Tibial artery (tissue), 4 donors: ENCODE measurements at places on chromosomes 11 and 22.

- DNase-seq, result no peak
Observed at GRCh38 chr11:66426314-66426713, 5.5 kb downstream of the NPAS4 start.

DNA sequence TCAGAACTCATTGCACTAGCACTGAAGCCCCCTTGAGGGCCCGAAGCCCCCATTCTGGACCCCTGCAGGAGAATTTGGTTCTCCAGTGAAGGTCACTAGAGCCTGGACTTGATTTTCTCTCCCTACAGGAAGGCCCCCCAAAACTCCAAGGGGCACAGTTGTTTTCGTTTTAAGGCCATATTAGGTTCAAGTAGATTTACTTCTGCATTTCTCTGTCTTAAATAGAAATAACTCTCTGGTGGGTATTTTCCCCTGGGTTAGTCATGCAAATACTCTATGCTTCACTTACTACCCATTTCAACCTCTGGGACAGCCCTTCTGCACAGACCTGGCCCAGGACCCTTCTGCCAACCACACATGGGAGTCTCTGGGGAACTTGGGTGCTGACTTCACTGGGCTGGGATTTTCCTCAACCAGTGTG is 41.6 kb downstream of the WEE1 start:
- DNase-seq, result no peak

GRCh38 chr11:33723238-33723881 is 12.9 kb downstream of the CD59 start:
- DNase-seq, result no peak

- DNase-seq, result no peak
Observed at GRCh38 chr22:50148991-50149721, 21.4 kb upstream of the PANX2 start.

DNA sequence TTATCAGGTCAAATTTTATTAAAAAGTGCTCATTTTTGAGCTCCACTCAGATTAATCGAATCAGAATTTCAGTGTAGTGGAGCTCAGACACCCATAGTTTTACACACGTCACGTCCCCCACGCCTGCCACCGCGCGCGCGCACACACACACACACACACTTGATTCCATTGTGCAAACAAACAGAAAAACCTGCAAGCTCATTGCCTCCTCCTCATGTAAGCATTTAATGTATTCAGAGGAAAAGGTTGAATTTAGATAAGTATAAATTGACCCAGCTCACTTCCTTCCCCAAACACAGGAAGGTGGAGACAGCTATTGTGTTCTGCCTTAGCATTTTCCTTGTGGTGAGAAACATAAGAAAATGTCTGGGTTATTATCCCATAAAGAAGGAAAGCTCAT is 336.7 kb downstream of the LUZP2 start:
- no peak for DNase-seq

- no peak for DNase-seq
Observed at GRCh38 chr11:18352581-18352980, 30.2 kb downstream of the GTF2H1 start.

GRCh38 chr11:13135385-13136271 is 126.5 kb downstream of the RASSF10 start:
- no peak for DNase-seq

DNA sequence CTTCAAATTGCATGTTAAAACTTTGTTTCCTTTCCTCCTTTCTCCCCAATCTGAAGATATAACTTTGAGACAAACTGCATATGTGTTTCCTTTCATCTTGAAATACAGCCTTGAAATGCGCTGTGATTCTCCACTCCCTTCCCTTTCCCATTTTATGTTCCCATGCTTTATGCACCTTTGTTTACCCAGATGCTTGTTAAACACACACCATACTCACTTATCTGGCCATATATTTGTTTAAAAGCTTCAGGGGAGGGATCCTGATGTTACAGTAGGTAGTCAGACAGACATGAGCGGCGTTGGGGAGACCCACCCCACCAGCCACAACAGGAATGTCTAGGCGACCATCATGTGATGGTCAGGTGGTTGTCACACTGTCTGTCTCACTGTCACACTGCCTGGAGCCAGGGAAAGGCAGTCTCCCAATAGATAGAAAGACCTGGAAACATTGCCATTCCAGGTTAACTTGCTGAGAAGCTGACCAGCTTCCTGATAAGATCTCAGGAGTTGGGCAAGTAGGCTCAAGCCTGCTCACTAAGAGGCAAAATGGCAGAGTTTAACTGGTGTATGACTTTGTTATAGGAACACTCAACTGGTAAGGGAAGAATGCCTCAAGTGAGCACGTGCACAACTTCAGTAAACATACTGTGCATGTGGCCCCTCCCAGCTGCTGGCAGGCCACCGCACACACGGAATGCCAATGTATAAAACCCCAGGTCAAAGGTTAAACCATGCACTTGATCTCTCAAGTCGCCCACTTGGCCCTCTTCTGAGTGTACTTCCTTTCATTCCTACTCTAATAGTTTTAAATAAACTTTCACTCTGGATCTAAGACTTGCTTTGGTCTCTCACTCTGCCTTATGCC is 23.5 kb upstream of the MSANTD2 start:
- DNase-seq, result no peak

DNA sequence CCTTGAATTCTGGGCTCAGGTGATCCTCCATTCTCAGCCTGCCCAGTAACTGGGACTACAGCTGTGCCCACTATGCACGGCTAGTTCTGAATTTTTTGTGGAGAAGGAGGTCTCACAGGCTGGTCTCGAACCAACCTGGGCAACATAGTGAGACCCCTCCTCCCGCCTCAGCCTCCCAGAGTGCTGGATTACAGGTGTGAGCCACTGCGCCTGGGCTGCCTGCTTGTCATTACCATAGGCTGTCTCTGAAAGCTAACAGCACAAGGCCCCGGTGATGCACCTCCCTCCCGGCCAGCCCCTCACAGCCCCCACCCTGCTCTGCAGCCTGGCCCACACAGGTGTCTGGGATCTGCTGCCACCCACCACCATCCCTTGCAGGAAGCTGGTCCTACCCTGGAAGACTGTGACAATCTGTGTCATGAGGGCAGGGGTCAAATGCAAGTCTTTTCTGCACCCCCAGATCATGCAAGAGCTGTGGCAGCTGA is 82.4 kb downstream of the DGCR2 start:
- DNase-seq, result no peak

DNA sequence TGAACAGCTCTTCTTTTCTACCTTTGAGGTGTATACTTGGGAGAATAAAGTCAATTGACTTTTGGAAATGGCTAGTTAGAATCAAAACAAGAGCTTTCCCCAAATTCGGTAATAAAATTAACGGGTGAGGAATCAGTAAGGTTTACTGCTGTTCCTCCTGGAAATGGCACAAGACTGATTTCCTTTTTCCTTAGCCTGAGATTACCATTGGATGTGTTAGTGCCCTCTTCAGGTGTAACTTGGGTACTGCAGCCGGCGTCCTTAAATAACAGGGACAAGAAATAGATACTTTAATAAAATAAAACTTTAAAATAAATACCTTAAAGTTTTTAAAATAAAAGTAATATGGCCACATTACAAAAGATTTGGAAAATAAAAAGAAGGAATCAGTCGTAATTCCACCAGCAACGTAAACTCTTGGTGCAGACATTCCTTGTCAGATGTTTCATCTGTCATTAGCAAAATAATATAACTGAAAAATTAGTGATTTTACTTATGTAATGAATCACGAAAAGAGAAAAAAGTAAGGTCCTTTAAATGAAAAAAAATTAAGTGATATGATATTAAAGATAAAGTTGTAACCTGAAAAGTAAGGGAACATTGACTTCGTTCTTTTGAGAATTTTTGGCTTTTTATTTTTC is 29.7 kb downstream of the ZFTA start:
- DNase-seq, result peak; percentile 76

GRCh38 chr11:128453444-128454336 is 133.7 kb downstream of the ETS1 start:
- peak; percentile 73 for DNase-seq

DNA sequence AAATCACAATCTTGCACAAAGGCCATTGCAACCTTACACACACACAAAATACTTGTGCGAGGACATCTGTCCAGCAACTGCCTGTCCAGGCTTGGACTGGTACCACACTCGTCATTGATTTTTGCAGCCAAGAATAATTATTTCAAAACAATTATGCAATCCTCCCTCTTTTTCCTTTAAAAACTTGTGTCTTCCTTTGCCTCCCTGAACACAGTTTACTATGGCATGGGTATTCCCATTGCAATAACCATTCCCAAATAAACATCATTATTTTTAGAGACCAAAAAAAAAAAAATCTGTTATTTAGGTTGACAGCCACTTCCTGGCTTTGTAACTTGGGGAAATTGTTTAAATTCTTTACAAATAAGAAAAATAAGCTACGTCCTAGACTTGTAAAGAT is 54.0 kb downstream of the C11orf91 start:
- no peak for DNase-seq

DNA sequence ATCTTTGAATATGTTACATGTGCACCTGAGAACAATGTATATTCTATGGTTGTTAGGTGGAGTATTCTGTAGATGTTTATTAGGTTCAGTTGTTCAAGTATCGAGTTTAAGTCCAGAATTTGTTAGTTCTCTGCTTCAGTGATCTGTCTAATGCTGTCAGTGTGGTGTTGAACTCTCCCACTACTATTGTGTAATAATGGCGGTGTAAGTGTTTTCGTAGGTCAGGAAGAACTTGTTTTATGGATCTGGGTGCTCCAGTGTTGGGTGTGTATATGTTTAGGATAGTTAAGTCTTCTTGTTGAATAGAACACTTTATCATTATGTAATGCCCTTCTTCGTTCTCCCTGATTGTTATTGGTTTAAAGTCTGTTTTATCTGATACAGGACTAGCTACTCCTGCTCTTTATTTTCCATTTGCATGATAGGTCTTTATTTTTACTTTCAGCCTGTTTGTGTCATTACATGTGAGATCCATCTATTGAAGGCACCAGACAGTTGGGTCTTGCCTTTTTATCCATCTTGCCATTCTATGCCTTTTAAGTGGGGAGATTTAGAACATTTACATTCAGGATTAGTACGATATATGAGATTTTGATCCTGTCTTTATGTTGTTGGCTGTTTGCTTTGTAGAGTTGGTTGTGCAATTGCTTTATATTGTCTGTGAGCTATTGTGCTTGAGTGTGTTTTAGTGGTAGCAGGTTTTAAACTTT is 121.6 kb downstream of the DDX10 start:
- DNase-seq, result no peak

GRCh38 chr11:100354736-100355135 is 332.4 kb upstream of the ARHGAP42 start:
- no peak for DNase-seq

GRCh38 chr11:134664447-134665187 is 252.6 kb upstream of the B3GAT1 start:
- peak; percentile 47 for DNase-seq

- no peak for DNase-seq
Observed at GRCh38 chr11:47509077-47509536, 43.8 kb downstream of the CELF1 start.

- peak; percentile 5 for DNase-seq
Observed at GRCh38 chr22:44396021-44396726, 83.4 kb upstream of the SHISAL1 start.

- no peak for DNase-seq
Observed at GRCh38 chr11:57205041-57205641, 23.4 kb downstream of the LRRC55 start.

DNA sequence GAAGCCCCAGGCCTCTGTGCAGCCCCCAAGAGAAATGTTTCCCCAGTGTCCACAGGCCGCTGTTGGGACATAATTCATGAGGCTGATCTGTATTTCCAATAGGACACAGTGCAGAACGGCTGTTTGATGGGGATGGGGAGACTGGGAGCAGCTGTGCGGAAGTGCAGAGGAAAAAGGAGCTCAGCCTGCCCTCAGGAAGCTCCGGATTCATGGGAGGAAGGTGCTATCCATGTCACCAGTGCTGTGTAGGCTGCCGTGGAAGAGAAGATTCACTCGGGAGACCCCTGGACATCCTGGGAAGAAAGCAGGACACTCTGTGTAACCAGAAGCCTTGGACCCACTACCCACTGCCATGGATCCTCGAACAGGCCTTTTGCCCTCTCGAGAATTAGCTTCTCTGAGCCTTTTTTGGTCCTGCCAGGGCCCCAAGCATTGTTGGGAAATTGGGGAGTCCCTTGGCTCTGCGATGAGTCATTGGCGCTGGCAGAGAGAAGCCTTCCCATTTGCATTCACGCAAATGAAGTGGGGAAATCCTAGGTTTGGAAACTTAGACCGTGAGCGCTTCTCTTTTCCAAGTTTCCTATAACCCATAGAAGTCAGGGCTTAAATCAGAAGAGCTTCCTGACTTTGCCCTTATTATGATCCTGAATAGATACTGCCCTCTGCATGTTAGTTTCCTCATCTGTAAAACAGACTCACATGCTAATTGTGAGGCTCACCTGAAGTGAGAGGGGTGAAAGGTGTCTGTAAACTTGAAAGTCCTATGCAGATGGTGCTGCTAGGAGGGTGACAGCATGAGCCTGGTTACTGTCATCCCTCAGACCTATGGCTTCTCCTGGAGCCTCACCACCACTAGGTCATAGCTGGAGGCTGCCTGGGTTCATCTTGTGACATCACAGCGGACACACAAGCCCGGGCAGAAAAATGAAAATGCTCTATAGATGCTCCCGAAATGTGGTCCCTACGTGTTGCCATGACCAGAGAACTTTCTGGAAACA is 229.2 kb upstream of the B3GAT1 start:
- peak; percentile 52 for DNase-seq

DNA sequence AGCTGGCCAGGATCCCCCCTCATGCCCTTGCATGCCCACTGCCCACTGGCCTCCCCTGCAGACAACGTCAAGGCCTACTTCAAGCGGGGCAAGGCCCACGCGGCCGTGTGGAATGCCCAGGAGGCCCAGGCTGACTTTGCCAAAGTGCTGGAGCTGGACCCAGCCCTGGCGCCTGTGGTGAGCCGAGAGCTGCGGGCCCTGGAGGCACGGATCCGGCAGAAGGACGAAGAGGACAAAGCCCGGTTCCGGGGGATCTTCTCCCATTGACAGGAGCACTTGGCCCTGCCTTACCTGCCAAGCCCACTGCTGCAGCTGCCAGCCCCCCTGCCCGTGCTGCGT is 7.9 kb downstream of the AIP start:
- no peak for DNase-seq

DNA sequence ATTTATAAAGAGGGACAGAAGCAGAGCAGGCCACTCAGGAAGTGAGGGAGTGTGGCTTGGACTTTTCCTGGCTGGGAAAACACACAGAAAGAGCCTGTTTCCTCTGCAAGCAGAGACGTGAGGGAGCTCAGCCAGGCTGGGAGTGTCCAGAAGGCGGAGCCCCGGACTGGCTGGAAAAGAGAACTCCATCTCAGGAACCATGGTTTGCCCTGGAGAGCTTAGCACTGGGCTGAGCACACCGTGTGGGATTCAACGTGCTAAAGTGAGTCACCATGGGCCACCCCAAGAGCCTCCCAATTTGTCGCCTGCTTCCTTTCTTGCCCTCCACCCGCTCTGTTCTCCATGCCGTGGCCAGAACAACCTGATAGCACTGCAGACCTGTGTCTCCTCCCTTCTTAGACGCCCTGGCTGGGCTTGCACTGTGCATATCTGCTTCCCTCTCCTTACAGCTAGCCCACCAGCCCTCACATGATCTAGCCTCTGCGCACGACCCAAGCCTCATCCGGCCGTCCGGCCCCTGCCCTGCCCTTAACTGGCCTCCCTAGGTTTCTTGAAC is 51.8 kb downstream of the GALNT18 start:
- DNase-seq, result peak; percentile 95
